Lower leg skin (tissue), 4 donors: ENCODE measurements at places on chromosomes 3 and 15. TPM values are rescaled to one million over a fixed set of nuclear protein-coding genes. Genes with fewer than 3 reads are reported as not detected.

The STAB1 gene
- 12.0 TPM for total RNA-seq

The SYNPR gene
- total RNA-seq: not detected

The CEMIP gene
- total RNA-seq: 4.7 TPM

The GXYLT2 gene
- 2.7 TPM for total RNA-seq

GRCh38 chr3:168087539-168087938 is 8.2 kb downstream of the GOLIM4 start:
- no peak for DNase-seq

DNA sequence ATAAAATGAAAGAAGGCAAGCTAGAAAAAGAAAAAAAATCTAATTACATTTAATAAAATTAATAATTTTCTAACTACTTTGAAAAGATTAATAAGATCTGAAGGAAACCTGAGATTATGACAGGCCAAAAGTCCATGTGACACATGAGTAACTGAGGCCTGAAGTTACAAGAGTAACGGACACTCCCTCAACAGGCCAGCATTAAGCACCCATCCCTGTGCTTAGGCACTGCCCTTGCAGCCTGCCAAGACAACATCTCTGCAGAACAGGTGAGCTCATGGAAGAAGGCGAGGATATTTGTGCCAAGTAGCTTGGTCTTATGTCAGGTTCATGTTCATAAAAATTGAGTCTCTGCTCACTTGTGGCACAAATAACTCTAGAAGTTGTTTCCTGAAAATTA is 31.8 kb downstream of the SUCLG2 start:
- DNase-seq: no peak

- DNase-seq: no peak
Observed at GRCh38 chr3:35708394-35709271, 69.3 kb downstream of the ARPP21 start.

DNA sequence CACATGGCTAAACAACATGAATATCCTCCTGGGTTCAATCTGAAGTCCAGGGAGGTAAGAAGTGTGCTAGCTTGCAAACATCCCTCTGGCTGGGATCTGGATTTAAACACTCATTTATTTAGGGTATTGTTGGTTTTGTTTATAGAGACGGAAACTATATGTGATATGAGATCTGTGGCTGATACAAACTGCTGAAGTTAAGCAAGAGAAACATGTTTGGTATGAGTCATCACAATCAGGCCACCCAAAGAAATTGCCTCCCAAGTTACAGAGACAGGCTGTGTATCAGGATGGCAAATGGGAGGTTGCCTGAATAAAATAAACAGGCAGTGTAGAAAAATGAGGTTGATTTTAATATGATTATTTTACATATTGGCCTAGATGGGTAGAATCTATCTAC is 562.1 kb downstream of the IGSF11 start:
- DNase-seq: no peak

- DNase-seq: no peak
Observed at GRCh38 chr15:45102226-45102625, 11.7 kb downstream of the DUOX2 start.
